ENCODE measurements at places on chromosomes 2 and 18.

GRCh38 chr2:121790276-121790956 is 35.0 kb downstream of the TSN start:
- DNase-seq, result no peak

- no peak for DNase-seq
These were observed 69.7 kb upstream of the SULT1C3 start for GRCh38 chr2:108169982-108170625.

- no peak for DNase-seq
These were observed 35.1 kb downstream of the EVA1A start for GRCh38 chr2:75525434-75526310.

- DNase-seq, result no peak
These were observed 42.9 kb downstream of the AGAP1 start for GRCh38 chr2:235536711-235537110.

DNA sequence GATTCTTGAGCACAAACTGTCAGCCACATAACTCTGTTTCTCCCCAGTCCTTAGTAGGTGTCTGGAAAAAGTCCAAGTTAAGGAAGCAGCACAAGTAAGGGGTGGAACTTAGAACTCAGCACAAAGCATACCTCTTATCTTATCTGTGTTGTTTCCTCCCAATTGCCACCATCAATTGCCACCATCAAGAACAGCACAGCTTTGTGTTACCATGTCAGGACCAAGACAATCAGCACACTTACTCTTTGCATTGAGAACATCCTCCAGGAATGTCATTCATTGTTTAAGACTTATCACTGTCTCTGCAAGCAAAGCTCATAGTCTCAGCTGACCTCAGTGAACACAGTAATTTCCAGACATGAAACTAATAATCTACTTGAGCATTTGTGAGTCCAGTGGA is 212.7 kb upstream of the FSHR start:
- DNase-seq, result no peak

DNA sequence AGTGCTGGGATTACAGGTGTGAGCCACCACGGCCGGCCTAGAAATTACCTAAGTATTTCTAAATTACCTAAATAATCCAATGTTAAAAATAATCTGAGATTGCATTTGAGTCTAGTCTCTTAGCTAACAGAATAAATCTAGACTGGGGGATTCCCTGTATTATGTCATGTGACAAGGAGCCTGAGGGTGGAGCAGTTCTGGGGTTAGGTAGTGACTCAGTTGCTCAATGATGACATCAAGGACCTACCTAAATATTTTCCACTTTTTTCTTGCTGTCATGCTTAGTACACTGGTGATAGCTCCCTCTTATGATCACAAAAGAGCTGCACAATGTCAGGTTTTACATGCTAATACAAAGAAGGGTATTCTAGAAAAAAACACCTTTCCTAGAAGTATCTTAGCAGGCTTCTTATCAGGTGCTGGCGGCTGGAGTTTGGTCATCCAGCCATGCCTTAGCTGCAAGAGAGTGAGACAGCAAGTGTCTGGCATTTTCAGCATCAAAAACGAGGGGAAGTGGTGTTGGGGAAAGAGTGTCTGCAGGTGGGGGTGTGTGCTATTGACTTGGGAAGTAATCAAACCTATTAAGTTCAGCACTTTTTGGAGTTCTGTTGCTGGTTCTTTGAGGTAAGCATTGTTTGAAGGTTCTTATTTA is 17.5 kb upstream of the CEP192 start:
- no peak for DNase-seq

- no peak for DNase-seq
These were observed 12.1 kb downstream of the MAP4K3 start for GRCh38 chr2:39424951-39425350.

GRCh38 chr2:181300600-181301291 is 156.4 kb upstream of the ITGA4 start:
- DNase-seq, result no peak

GRCh38 chr18:26919201-26919600 is 53.7 kb upstream of the AQP4 start:
- no peak for DNase-seq

DNA sequence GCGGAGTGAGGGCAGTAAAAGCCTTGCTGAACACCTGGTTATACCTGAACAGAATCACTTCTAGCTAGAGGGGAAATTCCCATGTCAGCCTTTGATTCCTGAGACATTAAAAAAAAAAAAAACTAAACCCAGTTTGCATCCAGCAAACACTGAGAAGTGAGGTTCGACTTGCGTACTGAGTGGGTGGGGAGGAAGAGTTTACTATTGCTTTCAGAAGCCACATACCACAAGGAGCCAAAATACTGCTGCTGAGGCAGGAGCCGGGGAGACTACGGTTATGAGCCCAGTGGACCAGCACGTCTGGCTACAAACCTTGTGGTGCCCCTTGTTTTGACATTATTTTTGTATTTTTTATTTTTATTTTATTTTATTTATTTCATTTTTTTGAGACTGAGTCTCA is 2.7 kb downstream of the COLEC11 start:
- no peak for DNase-seq

DNA sequence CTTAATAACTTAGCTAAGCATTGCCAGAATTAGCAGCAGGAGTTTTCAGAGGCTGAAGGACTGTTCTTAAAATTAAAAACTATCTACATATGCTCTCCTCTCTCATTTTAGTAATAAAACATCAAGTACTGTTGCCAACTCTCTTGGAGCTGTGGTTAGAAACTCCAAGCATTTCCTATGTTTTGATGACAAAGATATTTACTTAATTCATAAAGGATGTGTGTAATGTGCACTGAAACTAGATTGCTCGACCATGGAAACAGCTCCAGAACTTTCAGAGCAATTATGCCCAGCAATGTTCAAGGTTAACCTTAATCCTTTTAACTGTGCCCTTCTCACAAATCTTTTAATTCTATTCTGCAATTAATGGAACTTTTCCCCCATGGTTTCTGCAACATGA is 8.4 kb downstream of the GRP start:
- DNase-seq, result no peak

- DNase-seq, result no peak
These were observed 16.7 kb downstream of the LHCGR start for GRCh38 chr2:48738806-48739205.

- DNase-seq, result no peak
These were observed 32.7 kb downstream of the NLRC4 start for GRCh38 chr2:32231959-32232358.

- DNase-seq, result no peak
These were observed 711.1 kb downstream of the CBLN2 start for GRCh38 chr18:71832946-71833617.

- no peak for DNase-seq
These were observed 65.3 kb upstream of the GLI2 start for GRCh38 chr2:120670371-120670770.

DNA sequence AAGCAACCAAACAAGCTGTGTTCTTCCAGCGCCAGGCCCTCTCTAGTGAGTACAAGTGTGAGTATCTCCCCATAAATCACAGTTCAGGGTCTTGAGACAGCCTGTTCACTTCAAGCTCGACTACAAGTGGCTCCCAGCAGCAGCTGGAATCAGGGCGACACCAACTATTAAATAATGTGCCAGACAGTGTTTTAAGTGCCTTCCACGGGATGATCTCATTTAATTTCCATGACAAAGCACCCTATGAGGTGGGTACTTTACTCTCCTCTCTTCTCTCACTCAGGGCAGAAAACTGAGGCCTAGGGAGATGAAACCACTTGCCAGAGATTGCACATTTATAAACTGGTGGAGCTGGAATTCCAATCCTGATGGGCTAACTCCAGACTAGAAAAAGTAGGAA is 2.6 kb upstream of the FAM136A start:
- DNase-seq, result no peak

DNA sequence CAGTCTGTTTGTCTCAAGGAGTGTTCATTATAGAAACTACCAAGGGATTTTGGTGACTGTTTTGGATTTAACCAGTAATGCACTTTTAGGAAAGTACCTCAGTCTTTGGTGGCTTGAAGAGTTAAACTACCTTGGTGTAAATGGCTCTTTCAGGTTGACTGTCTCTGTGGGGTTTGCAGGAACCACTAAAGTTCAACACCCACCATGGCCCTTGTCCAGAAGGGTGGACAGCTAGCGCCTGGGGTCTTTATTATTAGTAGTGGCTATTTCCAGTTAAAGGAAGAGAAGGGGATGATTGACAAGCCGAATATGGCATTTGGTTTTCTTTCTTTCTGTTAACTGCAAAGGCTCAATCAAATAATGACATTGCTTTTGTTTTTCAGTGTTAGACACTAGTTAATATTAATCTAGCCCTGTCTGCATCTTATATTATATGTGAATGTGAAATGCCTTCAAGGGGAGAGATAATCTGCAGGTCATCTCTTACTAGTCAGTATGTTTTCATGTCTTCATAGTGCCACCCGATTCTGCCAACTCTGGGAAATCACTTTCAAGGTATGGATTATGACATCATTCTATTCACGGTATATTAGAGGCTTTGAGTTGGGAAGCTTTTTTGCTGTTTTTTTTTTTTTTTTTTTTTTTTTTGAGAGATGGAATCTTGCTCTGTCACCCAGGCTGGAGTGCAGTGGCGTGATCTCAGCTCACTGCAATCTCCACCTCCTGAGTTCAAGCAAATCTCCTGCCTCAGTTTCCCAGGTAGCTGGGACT is 56.4 kb downstream of the MAP4K4 start:
- no peak for DNase-seq

DNA sequence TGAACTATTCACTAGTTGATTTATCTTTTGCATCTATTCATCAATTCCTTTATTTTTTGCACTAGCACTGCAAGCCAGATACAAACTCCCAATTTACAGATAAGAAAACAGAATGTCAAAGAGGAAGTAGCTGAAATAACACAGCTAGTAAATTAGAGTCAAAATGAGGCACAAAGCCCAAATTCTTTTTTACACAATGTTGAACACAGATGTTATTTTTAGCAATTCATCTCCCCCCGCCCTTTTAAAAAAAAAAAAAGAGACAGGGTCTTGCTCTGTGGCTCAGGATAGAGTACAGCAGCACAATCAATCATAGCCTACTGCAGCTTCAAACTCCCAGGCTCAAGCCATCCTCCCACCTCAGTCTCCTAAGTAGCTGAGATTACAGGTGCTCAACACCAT is 127.8 kb downstream of the CCBE1 start:
- DNase-seq, result no peak

DNA sequence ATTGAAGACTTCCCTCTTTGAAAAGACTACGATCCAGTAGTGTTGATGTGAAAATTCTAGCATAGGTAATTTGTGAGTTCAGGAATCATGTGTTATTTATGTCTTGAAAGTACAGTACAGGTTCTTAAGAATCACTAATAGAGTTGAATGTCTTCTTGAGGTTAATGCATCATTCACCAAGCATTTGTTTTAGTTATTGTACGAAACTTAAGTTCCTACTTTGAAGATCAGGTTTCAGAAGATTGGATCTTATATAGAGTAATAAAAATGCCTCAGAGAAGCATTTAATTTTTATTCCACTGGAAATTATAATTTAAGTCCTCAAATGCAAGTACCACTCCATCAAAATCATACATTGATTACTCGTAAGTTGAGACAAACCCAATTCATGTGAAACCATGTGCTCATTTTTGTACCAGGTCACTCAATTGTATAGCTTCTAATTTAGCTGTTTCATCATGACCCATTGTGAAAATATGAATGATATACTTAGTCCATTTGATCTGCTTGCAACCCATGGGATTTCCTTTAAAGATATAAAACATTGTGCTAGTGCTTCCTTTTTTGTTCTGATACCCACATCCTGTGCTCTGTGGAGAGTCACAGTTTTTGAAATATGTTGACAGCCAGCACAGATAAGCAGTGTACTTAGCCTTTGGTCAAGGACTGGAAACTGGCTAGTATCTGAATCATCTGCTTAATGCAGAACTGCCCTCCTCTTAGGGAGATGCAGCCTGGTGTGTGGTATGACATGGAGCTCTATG is 22.5 kb upstream of the RAB27B start:
- no peak for DNase-seq

GRCh38 chr18:9705183-9705829 is 2.8 kb upstream of the RAB31 start:
- no peak for DNase-seq

GRCh38 chr2:191048073-191048472 is 34.1 kb upstream of the STAT1 start:
- DNase-seq, result no peak

DNA sequence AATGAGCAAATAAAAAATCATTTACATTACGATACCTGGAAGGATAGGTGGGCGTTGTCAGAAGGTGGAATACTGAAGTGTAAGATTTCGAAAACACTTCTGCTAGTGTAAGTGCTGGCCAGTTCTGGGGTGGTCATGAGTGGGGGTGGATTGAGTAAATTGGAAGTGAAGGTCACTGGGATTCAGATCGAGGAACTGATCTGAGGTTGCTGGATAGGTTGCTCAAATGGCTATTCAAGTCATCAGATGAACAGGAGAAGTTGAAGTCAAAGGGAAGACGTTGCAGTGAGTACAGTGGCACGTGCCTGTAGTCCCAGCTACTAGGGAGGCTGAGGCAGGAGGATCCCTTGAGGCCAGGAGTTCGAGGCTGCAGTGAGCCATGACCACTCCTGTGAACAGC is 95.7 kb downstream of the MALT1 start:
- DNase-seq, result no peak

DNA sequence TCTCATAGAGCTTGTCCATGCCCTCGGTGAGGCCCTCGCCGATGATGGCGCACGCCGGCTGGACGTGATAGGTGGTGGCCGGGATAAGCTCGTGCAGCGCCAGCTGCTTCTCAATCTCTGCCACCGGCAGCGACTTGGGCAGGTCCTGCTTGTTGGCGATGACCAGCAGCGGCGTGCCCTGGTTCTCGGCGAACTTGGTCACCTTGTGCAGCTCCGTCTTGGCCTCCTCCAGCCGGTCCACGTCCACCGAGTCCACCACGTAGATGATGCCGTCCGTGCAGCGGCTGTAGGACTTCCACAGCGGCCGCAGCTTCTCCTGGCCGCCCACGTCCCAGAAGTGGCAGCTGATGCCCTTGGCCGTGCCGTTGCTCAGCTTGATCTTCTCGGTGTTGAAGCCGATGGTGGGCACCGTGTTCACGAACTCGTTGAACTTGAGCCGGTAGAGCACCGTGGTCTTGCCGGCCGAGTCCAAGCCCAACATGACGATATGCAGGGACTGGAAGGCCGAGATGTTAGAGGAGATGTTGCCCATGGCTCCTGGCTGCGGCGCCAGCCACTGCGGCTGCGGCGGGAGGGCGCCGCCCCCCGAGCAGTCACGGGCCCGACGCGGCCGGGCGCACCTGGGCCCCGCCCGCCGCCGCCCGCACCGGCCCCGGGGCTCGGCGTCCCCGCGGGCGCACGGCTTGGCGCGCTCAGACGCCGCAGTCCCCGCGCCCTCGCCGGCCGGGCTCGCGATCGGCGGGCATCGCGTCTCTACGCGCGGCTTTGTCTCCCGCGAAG is 636 bp downstream of the ARL4C start:
- no peak for DNase-seq

DNA sequence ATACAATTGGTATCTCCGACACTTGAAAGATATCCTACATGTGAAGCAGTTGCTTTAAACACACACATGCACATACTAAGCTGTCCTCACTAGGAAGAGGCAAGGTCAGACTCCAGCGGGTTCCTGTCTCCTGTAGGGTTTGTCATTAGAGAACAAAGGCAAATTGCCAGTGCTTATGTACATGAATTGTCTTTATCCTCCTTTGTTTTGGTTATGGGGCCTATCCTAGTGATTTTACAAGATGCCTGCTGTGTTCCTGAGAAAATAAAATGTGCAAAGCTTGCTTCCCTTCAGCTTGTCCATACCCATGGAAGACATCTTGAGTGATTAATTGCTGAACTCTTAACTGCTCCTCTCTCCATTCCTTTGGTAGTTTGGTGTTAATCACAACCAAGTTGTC is 86.7 kb upstream of the SLC39A10 start:
- DNase-seq, result no peak

GRCh38 chr2:60957224-60957623 is 60.3 kb upstream of the PEX13 start:
- no peak for DNase-seq

- DNase-seq, result no peak
These were observed 73.6 kb downstream of the CD226 start for GRCh38 chr18:69874058-69874457.
